Activated naive CD8-positive, alpha-beta T cell treated with anti-CD3 and anti-CD28 coated beads, Interleukin-2, amount 10 ng/mL, durations not matched to agents 7 days and 5 days (primary cell): ENCODE measurements at places on chromosomes 4 and X.

DNA sequence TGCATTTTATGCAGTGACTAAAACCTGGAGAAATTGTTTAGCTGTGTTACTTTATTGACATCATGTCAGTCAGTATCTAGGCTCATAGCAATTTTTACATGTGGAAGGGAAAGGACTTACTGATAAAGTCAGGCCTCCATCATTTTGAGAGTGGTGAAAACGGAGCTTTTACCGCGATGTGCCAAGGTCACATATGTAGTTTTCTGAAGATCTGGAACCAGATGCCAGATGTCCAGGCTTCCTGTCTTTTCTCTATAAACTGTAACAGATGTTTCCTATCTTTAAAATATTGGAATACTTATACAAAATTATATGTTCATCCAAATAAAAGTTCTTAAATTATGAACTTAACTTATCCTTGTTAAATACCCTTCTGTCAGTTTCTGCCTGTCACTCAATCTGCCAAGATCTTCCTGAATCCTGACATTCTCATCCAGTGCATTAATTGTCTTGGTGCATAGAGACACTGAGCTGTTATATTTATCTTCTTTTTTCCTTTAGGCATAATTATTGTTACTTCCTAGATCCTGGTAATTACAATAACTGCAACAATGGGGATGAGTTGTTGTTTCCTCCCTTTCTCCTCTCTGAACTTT, 1646.2 kb upstream of the TENM3 start:
- no peak for DNase-seq

- no peak for DNase-seq
Measured at GRCh38 chr4:188811121-188811520, 671.9 kb downstream of the TRIML1 start.

DNA sequence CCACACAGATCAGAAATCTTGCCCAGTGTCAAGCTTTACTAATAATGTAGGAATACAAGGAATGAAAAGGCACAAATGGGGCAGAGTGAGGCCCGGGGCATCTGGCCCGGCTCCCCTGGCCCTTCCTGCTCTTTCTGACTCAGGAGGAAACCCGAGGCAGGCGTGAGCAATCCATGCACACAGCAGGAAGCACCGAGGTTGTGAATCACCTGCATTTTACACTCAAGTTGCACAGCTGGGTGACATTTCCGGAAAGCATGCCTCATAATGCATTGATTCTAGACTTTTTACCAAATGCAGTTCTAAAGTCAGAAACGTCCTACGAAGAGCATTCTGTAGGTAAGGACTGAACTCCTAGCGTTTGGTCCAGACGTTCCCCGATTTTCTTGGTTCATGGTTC, 38.9 kb downstream of the PRIMPOL start:
- DNase-seq = no peak

- no peak for DNase-seq
Measured at GRCh38 chr4:83516042-83516772, 19.7 kb upstream of the GPAT3 start.

DNA sequence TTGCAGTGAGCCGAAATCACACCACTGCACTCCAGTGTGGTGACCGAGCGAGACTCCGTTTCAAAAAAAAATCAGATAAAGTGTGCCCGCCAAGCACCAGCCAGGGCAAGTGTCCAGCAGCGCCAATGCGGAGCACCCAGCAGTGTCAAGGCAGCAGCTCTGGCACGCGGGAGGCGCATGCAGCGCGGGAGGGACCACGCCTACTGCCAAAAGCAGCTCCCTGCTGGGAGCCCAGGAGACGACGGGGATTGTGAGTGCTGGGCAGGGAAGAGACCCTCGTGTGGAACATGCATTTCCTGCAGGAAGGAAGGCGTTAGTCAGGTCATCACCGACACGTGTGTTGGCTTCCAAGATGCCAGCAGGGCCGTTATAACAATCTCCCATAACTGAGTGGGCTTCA, 10.4 kb downstream of the FAM53A start:
- no peak for DNase-seq

DNA sequence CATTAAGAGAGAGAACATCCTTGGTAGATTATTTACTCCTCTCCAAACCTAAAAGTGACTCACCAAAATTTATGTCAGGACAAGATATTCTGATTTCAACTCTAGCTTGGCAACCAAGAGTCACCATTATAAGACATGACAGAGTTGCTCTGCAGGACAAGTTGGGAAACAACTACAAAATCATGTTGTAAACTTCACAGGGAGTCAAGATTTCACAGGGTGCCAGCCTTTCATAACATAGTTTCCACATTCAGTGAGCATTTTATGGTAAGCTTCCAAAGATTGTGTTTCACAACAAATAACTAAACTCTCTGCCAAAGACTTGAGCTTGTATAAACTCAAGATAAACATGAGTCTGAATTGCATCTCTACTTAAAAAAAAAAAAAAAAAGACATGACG, 121.0 kb upstream of the DIAPH2 start:
- no peak for DNase-seq

- no peak for DNase-seq
Measured at GRCh38 chrX:68995386-68995779, 166.6 kb downstream of the EFNB1 start.

DNA sequence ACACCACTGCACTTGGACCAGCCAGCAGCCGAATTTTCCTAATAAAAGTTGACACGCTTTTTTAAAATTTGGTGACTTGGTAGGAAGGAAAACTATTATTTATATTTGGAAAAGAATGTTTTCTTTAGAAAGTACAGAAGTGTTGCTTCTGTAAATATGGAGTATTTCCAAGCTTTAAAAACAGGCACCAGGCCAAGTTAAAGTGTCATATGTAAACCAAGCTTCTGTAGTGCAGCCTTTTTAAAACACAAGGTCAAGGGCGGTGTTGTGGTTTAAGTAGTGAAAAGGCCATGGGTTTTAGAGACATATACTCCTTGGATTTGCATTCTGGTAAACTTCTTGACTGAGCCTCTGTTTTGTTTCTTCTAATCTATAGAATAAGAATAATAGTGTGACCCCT, 62.7 kb downstream of the TRIM2 start:
- no peak for DNase-seq
